ENCODE measurements at places on chromosomes 7 and 10.

- no peak for DNase-seq
Measured at GRCh38 chr7:6273917-6274630, 1.6 kb upstream of the CYTH3 start.

DNA sequence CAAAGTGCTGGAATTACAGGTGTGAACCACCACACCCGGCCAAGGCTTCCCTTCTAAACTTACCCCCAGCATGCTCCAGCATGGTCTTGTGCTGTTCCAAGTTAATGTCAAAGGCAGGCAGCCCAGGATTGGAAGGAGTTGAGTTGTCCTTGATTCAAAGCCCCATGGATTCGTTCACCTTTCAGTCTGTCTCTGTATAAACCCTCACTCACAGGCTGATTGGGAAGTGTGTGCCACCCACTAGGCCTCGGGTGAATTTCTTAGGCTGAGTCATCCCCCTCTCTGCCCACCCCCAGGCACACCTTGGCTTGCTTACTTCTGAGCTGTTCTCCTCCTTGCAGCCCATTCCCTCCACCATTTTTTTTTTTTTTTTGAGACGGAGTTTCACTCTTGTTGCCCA is 13.3 kb upstream of the PRDX3 start:
- no peak for DNase-seq

GRCh38 chr10:22932626-22933370 is 4.9 kb downstream of the ARMC3 start:
- DNase-seq: no peak

DNA sequence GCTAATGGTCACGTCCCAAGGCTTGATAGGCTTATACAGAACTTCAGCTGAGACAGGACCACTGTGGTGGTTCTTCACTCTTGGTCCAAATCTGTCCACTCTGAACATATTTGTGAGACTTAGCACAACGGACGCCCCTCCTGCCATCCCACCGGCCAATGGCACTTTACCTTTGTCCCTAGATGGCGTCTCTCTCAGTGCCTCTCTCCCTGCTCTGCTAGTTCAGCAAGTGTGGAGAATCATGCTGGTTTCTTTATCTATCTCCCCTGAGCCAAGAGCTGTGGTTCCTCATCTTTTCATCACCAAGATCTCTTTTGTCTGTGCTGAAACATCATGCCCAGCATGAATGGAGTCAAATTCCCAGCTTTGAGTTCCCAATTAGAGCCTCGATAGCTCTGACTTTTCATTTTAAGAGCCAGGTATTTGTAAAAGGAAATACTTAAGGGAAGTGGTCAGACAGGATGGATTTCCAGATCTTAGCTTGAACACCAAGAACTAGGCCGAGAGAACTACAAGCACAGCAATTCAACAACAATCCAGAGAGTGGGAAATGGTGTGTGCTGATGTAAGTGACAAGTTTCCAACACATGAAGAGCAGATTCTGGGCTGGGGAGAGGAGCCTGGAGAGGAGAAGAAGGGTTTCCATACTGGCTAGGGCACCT is 69.5 kb downstream of the ZNF800 start:
- no peak for DNase-seq

DNA sequence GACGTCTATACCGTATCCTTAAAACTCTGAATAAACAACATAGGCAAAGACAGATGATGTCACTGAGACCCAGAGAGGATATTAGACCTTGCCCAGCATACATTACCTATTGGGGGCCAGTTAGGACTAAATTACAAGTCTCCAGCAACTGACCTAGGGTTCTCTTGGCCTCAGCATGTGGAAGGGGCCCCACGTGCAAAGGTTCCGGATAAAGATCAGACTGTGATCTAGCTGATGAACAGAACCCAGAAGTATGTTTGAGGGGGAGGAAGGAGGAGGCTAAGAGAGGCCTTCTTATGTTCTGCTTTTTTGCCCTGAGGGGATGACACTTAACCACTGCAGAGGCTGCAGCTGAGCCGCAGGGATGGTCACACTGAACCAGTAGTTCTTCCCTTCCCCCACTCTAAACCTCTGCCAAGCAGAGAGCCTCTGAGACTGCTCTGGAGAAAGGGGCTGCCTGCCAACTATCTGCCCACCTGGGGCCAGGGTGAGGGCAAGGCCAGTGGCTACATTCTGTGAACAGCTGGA is 24.0 kb upstream of the KMT2C start:
- no peak for DNase-seq

- no peak for DNase-seq
Measured at GRCh38 chr10:12564173-12564572, 214.8 kb downstream of the CAMK1D start.

DNA sequence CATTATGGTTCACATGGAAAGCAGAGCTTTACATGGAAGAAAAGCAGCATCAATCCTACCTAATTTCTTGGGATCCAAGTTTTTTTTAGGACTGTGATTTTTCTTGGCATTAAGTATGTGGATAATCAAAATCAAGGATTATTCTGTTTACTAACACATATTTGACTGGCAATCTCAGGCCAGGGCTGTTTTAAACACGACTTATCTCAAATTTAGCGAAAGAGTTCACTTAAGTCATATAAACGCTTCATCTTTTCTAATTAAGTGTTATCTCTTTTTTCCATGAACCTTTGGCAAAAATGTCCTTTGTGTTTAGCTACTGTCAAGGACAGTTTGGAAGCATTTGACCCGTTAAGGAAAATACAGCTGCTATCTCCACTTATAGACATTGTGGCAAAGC is 92.0 kb downstream of the GNAI1 start:
- DNase-seq: no peak

- DNase-seq: no peak
Measured at GRCh38 chr7:119572541-119572940, 700.4 kb upstream of the KCND2 start.

GRCh38 chr7:88269586-88269985 is 37.1 kb downstream of the STEAP4 start:
- DNase-seq: no peak

DNA sequence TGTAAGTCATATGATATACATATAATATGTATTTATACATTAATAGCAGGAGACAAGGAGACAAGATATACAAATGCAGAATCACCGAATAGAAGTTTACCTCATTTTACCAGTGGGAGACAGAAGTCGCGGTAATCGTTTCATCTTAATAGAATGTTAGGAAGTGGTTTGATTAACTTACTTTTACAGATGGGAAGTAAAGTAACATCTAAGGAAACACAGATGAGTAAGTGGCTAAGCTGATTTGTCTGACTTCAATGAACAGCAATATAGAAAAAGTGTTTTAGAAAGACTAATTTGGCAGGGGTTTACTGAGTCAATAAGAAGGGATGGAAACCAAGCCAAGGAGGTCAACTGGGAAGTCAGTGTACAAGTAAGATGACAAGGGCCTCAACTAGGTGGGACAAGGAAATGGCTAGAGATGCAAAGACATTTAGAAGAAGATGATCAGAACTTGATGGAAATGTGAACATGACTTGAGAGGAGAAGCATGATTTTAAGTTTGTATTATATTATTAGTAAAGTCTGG is 36.2 kb upstream of the FAM133B start:
- DNase-seq: no peak

DNA sequence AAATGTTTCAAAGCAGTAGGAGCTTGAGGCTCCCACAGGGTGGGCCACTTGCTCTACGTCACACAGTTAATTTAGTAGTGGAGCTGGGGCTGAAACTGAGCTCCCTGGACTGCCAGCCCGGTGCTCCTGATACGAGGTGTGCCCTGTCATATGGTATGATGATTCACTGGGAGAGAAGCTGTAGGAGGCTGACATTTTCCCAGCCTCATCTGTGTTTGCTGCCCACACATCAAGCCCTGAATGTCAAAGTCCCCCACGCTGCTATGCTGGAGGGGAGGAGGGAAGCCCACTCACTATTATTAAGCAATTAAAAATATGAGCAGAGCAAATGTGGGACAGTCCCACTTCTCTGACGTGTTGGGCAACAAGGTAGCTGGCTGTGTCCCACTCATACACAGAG is 81.2 kb upstream of the SORCS3 start:
- no peak for DNase-seq

GRCh38 chr7:134723892-134724291 is 55.5 kb upstream of the CALD1 start:
- DNase-seq: no peak

- DNase-seq: no peak
Measured at GRCh38 chr7:38550836-38551235, 80.3 kb downstream of the AMPH start.

- DNase-seq: no peak
Measured at GRCh38 chr7:107173691-107174406, 5.0 kb downstream of the HBP1 start.

DNA sequence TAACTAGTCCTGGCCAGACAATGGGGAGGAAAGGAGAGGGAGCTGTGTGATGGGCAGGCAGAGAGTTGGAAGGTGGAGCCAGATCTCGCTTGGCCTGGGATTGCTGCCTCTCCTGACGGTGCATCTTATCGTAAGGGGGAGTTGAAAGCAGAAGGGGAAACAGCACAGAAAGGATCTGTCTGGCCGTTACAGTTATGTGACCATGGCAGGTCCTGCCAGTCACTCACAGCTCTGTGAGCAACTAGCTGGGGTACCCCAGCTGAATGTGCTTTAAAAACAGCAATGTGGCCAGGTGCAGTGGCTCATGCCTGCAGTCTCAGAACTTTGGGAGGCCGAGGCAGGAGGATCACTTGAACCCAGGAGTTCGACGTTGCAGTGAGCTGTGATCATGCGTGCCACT is 8.1 kb downstream of the BLVRA start:
- DNase-seq: no peak

DNA sequence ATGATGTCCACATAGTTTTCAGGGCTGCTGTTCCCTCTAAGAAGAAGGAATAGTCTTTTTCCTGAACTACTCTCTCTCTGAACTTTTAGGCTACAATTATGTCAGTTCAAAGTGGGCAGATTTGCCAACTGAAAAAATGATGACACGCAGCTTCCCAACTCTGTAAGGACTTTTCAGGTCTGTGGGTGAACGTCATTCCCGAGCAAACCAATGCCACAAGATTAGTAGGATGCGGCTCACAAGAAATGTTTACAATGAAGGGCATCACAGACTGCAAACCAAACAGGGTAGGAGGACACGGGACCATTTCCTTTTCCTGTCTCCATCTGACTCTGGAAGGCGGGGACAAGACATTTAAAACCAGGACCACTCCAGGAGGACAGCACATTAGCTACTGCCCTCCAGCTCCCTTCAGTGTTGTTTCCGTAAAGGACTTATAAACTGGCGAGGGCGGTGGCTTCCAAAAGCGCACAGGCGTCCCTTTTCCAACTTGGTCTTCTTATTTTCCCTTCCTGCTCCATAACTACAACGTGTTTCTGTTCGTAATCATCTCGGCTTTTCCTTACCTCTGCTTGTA is 539 bp upstream of the MKLN1 start:
- no peak for DNase-seq

GRCh38 chr7:133753513-133753912 is 373.6 kb upstream of the LRGUK start:
- no peak for DNase-seq

GRCh38 chr7:158847451-158847866 is 8.9 kb upstream of the DYNC2I1 start:
- DNase-seq: no peak

DNA sequence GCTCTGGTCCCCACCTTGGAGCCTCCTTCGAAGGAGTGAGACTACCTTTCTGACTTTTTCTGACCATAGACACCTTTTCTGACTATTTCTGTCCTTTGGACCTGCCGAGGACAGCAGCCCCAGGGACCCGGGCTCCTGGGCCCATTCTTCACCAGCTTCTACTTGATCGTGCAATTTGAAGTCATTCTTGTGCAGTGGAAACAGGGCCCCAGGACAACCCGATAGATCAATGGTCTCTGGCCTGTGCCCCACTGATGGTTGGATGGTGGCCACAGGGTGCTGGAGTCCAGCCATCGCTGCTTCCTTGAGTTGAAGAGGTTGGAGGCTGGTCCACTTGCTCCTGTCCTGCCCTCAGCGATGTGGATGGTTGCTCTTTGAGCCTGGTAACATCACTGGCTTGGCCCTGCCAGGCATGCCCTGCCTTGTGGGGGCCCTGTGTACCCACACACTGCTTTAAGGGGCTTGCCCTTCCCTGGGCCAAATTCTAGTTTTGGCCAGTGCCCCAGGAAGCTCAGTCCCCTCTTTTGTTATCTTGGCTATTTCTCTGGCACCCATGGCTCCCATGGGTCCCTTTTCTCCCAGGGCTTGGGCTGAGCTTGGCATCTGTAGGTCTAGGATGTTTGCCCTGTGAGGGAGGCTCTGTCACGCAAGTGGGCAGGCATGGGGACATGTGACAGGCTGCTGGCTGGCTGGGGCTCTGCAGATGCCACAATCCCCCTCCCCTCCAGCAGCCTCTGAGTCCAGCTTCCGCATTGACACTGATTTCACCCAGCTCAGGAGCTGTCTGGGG is 375.6 kb upstream of the NUPR2 start:
- no peak for DNase-seq

- DNase-seq: no peak
Measured at GRCh38 chr7:135169964-135170273, 588 bp downstream of the CYREN start.

GRCh38 chr10:62323751-62324150 is 50.4 kb upstream of the ZNF365 start:
- DNase-seq: no peak

DNA sequence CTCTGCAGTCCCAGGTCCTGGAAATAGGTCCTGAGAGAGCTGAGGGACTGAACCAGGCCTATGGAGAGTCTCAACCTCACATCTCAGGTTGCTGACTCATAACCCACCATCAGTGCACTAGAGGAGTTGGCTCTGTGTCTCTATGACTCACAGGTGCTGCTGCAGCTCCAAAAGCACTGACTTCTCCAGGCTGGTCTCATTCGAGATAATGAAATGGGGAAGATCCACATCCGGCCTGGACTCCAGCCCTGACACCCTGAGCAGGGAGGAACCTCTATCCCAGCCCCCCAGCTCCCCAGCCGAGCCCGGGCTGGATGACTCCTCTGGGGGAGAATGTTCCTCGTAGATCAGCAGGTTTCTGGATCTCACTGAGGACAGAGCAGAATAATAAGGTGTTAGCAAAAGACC is 35.5 kb upstream of the DGKI start:
- DNase-seq: no peak

DNA sequence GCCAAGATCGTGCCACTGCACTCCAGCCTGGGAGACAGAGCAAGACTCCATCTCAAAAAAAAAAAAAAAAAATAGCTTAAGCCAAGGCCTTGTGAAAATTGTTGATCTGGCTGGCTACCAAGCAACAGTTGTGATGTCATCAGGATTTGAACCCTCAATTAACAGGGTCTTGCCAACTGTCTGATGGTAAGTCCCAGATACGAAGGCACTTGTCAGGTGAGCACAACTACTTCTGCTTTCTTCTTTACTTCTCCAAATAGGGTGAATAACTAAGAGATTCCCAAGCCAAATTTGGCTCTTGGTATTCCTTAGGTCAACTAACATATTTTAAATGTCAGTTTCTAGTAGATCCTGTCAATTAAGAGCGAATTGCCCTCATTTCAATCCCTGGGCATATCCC is 47.4 kb downstream of the ANKRD61 start:
- no peak for DNase-seq

- no peak for DNase-seq
Measured at GRCh38 chr10:101875068-101875688, 31.6 kb upstream of the KCNIP2 start.

DNA sequence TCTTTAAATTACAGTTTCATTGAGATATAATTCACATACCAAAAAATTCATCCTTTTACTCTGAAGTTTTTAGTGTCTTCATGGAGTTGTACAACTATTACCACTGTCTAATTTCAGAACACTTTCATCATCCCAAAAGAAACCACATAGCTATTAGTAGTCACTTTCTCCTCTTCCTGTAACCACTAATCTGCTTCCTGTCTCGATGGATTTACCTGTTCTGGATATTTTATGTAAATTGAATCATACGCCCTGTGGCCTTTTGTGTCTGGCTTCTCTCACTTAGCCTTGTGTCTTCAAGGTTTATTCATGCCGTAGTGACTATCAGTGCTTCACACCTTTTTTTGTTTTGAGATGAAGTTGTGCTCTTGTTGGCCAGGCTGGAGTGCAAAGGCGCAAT is 135.5 kb downstream of the DOCK1 start:
- DNase-seq: no peak
